ENCODE measurements at places on chromosomes 6 and 20.

DNA sequence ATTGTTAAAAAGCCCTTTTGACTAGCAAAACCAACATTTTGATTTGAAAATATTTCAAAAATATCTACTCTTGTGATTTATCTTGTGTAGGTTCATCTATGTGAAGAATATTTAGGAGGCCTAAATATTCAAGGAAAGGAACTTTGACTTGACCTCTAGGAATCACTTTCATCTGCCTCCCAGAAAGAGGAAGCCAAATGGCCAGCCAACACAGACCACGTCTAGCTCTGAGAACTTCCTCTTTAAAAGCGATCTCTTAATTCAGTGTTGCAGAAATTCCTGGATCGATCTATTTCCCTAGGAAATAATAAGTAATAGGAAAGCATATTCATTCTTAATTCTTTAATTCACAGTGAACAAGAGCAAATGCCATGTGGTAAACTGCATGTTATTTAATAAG lies 9.6 kb upstream of the MOXD1 start:
- DNase-seq: no peak

GRCh38 chr20:53270792-53271375 lies 298.7 kb downstream of the TSHZ2 start:
- DNase-seq: no peak

- DNase-seq: no peak
These were observed 55.9 kb upstream of the LYRM2 start for GRCh38 chr6:89694428-89694827.

GRCh38 chr6:10465629-10466499 lies 51.0 kb upstream of the TFAP2A start:
- DNase-seq: no peak

DNA sequence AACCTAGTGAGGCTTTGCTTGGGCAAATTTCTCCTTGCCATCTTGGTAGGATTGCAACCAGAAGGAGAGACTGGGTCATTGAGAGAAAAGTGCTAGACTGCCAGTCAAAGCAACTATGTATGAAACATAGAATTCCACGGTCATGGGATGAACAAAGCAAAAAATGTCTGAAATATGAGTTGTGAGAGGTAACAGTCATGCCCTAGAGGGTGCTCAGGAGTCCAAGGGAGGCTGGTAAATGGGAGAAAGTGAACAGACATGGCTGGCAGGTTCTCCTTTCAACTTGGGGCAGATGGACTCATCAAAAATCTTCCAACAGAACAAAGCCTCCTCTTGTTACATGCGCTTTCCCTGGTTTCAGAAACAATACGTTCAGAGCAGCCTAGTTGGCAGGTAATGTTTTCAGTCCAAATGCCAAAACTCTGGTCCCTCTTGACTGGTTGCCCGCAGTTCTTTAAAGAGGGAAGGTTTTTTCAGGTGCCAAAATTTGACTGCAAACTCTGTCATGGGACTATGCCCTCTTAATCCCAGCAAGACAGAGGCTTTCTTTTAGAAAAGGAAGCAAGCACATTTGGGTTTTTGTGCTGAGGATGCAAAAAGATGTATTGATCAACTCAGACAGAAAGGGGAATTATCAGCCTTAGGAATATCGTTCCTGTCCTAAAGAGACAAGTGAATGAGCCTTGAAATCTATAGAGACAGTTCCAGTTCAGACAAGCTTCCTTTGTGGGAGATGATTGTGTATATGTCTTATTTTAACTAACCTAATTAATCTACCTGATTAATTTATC lies 68.5 kb upstream of the SASH1 start:
- no peak for DNase-seq

DNA sequence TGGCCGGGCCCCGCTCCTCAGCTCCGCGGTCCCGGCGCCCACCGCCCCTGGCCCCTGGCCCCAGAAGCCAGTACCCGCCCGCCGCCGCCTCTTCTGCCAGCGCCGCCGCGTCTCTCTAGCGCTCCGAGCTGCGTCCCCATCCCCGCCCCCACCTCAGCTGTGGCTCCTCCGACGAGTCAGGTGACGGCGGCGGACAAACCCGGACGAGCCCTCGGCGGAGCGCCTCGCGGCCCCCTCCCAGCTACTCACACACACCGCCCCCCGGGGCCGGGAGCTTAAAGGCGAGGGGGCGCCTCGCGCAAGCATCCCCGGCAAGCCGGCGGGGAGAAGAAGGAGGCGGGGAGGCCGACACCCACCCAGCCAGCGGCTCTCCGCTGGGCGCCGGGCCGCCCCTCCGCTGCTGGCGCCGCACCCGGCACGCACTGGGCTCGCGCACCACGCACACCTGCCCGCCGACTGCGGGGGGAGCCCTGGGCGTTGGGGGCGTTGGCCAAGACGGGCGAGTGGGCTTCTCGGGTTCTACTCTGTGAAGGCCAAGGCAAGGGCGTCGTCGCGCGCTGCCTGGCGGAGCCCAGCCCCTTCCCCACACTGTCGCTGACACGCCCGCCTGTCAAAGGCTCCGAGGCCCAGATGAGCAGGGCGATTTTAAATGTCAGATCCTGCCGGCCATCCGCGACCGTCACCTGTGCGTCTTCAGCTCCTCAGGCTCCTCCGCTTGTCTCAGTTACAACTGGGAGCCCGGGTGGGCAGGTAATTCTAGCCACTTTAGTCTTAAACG lies at the start of gene SNAP91:
SNAP91 (minus strand) TSS at position 132 of the 778 bp plus-strand sequence. CDS start 1,174 bp downstream, outside the sequence.
- DNase-seq: no peak

- no peak for DNase-seq
These were observed 11.4 kb downstream of the GSTA5 start for GRCh38 chr6:52829046-52829817.

GRCh38 chr20:47111576-47111975 lies 216.9 kb downstream of the EYA2 start:
- DNase-seq: no peak

GRCh38 chr6:132683543-132683942 lies 24.6 kb upstream of the TAAR1 start:
- no peak for DNase-seq

DNA sequence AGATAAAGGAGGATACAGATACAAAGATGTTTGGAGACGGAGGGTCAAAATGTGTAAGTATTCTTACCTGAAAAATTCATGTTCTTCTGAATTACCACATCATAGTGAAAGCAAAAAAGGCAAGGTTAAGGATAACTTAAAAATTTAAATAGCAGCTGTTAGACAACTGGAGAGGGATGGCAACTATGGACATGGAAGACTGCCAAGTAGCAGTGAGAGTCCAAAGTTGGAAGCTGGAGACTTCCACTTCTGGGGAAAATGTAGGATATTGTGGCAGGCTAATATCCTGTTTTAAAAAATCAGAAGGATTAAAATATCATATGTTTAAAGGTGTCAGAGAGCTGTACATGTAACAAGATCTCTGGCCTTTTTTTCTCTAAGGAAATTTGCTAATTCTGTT lies 29.8 kb downstream of the SYCP2 start:
- no peak for DNase-seq

DNA sequence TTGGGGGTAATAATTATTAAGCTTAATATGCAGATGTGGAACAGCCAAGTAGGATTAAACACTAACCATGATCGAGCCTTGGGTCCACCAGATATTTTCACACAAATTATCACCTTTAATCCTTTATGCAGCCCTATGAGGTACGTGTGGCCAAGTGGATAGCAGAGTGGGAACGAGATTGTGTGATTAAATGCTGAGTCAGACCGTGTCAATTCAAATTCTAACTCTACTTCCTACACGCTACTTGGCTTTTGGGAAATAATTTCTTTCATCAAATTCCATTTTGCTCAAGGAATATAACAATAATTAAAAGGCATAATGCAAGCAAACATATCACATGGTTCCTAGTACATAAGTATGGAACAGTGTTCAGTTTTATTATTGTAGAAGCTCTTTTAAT lies 329.2 kb downstream of the CBLN4 start:
- no peak for DNase-seq

- DNase-seq: no peak
These were observed 47.9 kb downstream of the GNAS start for GRCh38 chr20:58900397-58900796.

DNA sequence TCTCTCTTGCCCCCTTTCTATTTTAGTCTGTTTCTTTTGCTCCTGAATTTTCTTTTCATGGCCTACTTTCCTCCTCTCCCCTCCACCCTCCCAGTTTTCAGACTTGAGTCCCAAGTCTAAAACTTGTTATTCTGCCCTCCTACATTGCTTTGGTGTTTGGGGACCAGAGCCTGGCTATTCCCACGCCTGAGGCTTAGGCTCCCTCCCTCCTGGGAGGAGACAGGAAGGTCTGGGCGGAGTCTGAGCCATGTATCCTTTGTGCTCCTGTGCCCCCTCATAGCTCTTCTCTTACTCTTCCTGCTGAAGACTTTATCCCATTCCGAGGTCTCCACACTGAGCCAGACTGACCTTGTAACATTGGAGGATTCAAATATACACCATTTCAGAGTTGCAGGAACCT lies 69.5 kb downstream of the DAAM2 start:
- DNase-seq: no peak
